Stimulated activated CD4-positive, alpha-beta T cell treated with anti-CD3 and anti-CD28 coated beads, Interleukin-15, amount 100 ng/mL, for 48 hours (primary cell): ENCODE measurements at places on chromosomes 4 and X.

DNA sequence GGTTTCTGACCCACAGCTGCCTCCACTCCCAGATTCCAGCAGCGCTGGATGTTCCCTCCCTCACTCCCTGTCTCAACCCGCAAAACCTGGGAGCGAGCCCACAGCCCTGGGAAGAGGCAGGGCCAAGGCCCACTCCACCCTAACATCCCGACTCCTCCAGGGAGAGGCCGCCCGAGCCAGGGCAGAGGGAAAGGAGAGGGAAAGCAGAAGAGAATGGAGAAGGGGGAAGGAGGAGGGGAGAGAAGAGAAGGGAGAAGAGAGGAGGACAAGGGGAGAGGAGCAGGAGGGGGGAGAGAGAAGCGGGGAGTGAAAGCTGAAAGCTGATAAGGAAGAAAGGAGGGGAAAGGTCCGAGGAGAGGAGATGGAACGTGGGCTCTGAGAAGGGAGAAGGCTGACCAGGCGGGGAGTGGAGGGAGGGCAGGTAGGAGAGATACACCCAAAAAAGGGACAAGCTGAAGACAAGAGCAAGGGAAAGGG lies 120.2 kb upstream of the PJA1 start:
- DNase-seq, result no peak

GRCh38 chr4:9931146-9931545 lies 90.2 kb downstream of the SLC2A9 start:
- no peak for DNase-seq

- DNase-seq, result peak; percentile 74
These were observed at the start of gene CLOCK for GRCh38 chr4:55546756-55547465. Gene CLOCK (minus strand): TSS chr4:55546909. CDS start chr4:55482785, 64,124 bp downstream.

- DNase-seq, result peak; percentile 43
These were observed 108.3 kb downstream of the DCTD start for GRCh38 chr4:182808673-182809416.

- no peak for DNase-seq
These were observed 24.9 kb downstream of the PCDH7 start for GRCh38 chr4:30744957-30745640.

DNA sequence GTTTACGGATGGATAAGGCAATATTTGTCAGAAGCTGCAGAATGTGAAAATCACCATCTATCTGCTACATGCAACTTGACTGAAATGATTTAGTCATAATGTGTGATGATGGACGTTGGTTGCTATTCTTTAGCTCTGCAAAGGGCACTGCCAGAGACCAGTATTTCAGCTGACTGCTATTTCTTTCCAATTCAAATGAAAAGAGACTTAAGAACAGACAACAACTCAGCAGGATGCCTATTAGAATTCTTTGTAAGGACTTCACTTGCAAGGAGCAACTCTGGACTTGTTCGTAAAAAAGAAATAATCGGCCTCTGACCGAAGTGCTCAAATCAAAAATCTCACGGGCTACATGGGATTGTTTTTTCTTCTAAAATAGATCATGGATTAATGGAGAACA lies 262.7 kb downstream of the DHX15 start:
- DNase-seq, result no peak

- DNase-seq, result no peak
These were observed 762.0 kb downstream of the GRID2 start for GRCh38 chr4:93065790-93066189.

- DNase-seq, result no peak
These were observed 17.6 kb downstream of the APBB2 start for GRCh38 chr4:41196633-41197332.

DNA sequence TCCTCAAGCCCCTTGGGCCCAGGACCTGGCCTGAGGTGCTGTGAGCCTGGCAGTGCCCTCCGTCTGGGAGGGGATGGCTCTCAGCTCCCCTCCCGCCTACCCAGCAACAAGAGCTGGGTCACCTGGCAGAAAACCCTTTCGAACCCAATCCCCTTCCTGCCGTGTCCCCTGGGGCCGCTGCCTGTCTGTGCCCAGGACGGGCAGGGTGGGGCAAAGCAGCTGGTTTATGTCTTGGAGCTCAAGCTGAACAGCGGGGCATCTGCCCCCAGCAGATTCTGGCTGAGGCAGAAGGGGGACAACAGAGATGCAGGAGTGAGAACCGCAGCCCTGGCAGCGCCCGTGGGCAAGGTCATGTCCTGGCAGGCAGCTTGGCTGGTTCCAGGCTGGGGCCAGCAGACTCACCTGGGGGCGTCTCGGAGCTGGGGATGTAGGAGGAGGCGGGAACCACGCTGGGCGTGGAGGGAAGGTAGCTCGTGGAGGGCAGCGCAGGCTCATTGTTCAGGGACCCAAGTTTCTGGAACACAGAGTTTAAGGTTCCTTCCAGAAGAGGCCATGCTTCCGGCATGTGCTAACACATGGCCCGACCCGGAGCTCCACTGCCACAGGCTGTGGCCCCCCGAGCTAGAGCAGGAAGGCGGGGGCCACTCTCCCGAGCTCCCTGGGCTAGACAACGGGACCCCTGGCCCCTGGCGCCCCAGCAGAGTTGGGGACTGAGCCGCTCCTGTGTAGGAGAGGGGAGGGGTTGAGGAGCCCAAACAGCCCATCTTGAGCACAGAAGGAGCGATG lies 24.2 kb downstream of the NELFA start:
- no peak for DNase-seq

- DNase-seq, result no peak
These were observed 2060.4 kb downstream of the ARAP2 start for GRCh38 chr4:34183926-34184325.

DNA sequence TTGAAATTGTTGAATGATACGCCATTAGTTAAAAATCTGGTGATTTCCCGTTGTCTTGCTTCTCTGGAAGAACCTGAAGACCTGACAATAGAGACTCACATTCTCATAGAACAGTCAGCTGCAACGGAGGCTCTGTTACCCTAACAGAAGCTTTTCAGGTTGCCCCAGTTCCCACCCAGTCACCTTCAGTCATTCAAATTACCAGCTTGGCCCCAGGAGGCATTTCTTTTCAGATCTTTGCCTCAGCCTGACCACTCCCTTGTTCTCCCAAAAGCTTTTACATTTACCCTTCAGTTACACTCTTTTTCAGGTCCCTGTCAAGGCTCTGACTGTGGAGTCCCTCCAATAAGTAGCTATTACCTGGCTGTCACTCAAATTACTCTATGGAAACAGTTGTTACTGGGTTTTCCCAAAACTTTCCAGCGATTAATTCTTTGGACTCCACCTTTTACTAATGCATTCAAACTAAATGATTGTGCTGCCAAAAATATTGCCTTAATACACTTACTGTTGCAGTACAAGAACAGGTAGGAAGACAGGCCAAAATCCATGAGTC lies 162.2 kb upstream of the FTHL17 start:
- no peak for DNase-seq

DNA sequence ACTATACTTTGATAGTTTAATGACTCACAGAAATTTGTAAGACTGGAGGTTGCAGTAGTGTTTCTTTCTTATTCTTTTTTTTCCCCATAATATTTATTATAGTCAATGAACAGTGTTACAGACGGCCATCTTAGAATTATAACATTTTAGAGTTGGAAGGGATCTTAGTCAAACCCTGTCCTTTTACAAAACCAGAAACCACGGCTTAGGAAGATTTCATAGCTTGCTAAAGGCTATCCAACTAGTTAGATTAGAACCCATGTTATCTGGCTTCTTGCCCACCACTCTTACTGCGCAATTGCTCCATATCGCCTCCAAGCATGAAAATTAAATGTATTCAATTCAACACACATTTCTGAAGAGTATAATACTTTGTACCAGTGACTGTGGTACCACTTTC lies 1.1 kb downstream of the XIAP start:
- no peak for DNase-seq

GRCh38 chrX:71945237-71945805 lies 34.7 kb downstream of the NHSL2 start:
- DNase-seq, result no peak

- peak; percentile 52 for DNase-seq
These were observed 39.2 kb upstream of the ASMTL start for GRCh38 chrX:1491851-1492349.

- DNase-seq, result no peak
These were observed 152.7 kb upstream of the FTHL17 start for GRCh38 chrX:31224381-31225012.

DNA sequence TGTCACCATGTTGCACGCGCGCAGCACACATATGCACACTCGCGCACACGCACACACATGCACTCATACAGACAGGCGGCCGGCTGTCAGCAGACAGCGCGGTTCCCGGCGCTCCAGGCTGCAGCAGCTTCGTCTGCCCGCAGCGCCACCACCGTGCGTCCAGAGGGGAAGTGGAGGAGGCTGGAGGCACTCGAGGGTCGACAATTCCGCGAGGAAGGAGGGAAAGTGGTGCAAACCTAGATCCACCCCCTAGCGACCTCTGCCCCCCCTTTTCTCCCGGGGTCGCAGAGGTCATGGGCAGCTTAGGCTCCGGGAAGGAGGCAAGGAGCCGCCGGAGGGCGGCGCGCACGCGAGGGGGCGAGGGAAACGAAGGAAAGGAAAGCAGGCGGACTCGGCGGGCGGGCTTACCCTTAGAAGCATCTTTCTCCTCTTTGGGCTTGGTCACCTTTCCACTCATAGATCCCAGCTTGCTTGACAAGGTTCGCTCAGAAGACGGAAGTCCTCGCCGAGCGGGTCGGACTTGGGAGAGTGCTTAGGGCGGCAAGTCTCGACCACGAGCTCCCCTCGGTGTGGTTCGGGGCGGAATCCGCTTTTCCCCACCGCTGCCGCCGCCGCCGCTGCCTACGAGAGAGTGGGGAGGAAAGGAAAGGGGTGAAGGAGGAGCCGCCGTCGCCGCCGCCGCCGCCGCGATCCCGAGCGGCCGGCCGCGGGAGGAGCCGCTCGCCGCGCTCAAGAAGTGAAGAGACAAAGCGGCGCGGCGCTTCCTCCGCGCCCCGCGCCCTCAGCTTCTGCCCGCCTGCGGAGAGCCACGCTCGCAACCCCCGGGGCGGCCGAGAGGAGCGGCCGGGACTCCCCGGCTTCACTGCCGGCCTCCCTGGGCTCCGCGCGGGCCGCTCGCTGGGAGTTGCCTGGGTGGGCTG lies 326.6 kb upstream of the F9 start:
- no peak for DNase-seq

DNA sequence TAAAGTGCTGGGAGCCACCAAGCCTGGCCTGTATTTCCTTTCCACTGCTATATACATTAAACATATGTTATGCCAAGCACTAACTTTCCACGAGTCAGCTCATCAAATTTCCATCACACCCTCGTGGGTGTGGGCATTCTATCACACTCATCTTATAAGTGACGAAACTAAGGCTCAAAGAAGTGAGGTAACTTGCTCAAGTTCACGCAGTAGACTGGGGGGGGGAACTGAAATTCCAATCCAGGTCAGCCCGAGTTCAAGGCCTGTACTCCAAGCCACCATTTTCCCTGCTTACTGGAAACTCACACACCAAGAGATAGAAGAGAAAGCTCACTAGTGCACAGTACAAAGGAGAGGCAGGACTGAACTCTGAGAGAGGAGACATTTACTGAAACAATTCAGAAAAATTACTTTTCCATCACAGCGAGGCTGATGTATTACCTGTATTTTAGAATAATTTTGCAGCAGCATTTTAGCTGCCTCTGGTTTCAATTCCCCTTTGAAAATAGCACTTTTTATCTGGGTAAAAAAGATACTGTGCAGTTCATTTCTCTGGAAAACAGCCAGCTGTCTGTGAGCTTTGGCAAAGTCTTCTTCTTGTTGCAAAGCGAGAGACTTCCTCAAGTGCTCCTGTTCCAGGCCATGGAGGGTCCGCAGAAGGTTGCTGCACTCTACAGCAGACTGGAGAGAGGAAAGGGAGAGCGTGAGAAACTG lies 76.8 kb downstream of the EVC2 start:
- DNase-seq, result no peak

DNA sequence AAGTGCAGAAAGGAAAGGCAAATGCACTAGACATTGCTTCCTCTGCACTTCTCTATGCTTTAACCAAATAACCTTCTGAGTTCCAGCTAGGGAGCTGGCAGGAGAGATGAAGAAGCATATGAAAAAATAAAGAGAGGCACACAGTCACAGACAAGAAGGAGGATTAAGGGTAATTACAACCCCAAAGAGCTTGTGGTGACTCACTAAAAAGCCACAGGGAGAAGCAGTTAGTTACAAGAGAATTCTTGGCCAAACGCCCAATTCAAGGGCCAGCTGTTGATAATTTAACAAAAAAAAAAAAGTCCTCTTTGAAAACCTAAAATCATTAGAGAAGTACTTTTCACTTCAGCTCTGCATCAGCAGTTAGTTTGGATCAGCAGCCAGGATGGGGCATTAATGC lies 478.0 kb downstream of the KCNIP4 start:
- DNase-seq, result no peak

DNA sequence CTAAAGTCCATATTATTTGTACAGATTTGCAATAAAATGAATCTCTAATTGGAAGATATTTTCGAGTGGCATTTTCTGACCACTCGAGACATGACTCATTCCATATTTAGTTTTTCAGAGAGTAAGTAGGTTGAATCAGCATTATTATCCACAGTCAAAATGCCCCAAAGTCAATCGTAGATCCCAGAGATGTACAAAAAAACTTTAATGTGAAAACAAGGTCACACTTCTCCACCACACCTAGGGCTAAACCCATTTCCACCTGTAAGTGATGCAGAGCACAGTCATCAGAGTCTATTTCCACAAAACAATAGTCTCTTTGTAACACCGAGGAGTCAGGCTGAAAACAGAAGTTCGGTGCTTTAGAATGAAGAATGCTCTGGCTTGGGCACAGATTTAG lies 117.1 kb upstream of the TENM3 start:
- DNase-seq, result no peak

DNA sequence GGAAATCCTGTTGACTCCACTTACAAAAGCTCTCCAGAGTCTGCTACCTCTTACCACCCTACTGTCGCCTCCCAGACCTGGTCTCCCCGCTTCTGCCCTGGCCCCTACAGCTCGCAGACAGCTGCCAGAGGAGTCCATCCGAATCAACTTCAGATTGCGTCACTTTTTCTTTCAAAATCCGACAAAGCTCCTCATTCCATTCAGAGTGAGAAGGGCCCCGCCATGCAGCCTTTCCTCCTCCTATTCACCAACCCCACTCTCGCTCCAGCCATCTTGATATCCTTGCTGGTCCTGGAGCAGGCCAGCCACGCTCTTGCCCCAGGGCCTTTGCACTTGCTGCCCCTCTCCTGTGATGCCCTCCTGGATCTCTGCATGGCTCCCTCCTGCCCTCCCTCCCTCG lies 5.2 kb upstream of the OPN1LW start:
- DNase-seq, result no peak

GRCh38 chrX:113726466-113726865 lies 857.4 kb upstream of the HTR2C start:
- DNase-seq, result no peak

GRCh38 chrX:48752498-48752897 lies 9.0 kb upstream of the GLOD5 start:
- no peak for DNase-seq
